ENCODE measurements at places on chromosomes 7 and 10.

- DNase-seq = no peak
These were observed 209.7 kb downstream of the ABCA13 start for GRCh38 chr7:48380921-48381320.

DNA sequence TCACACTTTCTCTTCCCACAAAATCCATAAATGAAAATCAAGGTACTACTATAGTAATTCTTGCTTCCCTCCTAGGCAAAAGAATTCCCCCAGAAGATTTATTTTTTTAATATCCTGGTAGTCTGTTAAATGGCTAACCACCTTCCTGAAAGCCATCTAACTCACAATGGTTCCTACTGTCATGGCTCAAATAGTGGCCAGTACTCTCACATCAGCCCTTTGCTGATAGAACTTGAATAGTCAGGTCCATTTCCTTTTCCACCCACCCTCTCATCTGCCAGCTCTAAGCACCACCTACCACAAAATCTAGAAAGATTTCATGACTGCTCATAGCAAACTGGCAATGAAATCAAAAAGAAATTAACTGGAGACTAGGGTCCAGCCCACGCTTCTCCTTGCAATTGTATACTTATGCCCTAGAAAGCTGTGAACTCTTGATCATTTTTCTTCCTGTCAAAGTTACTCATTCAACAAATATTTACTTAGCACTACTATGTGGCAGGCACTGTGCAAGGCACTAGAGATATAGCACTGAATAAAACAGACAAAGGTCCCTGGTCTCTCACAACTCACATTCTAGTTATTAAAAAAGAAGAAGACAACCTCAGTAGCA, 60.4 kb downstream of the ARMH3 start:
- no peak for DNase-seq

DNA sequence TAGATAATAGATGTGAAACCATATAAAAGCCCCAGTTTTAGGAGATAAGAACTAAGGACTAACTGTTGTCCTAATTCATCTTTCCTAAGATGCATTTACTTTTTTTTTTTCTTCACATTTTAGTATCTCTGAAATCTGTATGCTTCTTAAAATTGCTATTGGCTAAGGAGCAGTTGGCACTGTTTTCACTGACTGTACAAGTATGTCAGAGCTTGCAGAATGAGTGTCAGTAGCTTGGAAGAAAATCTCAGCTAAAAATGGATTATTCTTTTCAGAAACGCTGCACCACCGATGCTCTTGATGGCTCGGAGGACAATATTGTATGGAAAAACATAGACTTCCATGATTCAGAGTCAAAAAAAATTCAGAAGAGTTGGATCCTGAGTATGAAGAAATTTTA, 91.1 kb upstream of the DNAJB12 start:
- DNase-seq = no peak

DNA sequence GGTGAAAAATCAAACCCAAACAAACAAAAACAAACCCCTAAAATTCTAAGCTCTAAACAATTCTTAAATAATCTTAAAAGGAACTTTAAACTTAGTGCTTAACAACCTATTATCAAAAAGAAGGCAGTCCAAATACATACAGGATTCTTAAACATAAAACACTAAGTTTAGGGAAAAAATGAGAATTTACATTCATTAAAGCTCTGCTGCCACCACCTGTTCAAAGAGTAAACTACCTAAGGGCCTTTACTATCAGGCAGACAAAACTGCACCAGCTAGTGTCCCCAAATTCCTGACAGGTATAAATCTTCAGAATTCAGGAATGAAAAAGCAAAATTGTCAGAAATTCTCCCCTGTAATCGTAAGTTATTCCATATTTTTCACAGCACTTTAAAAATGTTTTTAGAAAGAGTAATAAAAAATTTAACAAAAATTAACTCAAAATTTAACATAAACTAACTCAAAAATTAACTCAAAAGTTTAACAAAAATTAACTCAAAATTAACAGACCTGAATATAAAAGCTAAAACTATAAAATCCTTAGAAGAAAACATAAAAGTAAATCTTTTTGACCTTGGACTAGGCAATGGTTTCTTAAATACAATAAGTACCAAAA, 55.1 kb downstream of the PDZD8 start:
- no peak for DNase-seq

DNA sequence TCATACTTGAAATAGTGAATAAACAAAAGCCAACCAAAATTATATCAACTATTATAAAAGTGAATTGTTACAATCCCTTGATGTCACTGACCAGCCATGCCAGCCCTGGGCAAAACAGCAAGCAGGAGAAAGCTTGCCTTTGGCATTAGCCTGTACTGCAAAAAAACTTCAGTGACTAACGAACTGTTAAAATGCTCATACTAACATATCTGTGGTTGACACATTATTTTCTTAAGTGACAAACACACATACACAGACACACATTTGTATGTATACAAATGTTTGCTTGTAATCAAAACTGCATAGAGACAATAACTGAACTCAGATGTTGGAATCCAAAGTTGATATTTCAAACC, 29.5 kb downstream of the CHCHD3 start:
- DNase-seq = no peak

GRCh38 chr7:143148651-143149050, 16.8 kb downstream of the PIP start:
- DNase-seq = no peak

GRCh38 chr7:158317238-158318205, 270.1 kb downstream of the PTPRN2 start:
- DNase-seq = no peak

Data from activated naive CD4-positive, alpha-beta T cell treated with Interleukin-2 at 50 U/mL for 16 hours (primary cell).